ENCODE measurements at places on chromosomes 7 and 10.

GRCh38 chr10:76302481-76302880 lies 871.1 kb downstream of the LRMDA start:
- DNase-seq = no peak

DNA sequence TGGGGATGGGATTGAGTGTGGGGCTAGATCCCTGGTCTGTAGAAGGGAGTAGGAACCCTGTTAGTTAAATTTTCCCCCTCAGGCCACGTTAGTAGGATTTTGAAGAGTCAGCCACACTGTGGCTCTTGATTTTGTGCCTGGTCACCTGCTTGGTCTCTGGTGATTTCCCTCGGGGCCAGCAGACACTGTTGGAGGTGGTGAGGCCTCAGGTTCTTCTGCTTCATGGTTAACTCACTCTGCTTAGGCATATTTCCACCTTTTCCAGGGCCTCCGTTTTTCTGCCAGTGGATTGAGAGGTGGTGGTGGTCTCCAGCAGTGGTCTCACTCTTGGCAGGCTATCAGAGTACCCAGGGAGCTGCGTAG lies 4.1 kb downstream of the TSPAN14 start:
- no peak for DNase-seq

DNA sequence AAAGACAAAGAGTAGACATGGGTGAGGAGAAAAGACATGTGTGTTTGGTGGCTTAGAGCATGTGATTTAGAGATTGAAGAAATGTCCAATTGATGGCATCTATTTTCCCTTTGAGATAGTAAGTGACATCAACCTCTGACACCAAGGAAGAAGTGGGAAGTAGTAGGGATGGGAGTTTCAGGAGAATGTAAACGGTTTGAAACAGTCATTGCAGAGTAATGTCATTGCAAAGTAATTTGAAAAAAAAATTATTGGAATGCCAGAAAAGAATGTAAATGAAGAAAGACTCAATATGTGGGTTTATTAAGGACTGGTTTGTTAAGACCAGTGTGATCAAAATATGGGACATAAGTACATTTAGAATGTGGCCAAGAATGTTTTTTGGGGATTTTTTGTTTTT lies 26.6 kb downstream of the GNG11 start:
- no peak for DNase-seq

GRCh38 chr7:134611611-134612151 lies 35.0 kb upstream of the BPGM start:
- DNase-seq = no peak
